ENCODE measurements at places on chromosomes 6 and 20.

DNA sequence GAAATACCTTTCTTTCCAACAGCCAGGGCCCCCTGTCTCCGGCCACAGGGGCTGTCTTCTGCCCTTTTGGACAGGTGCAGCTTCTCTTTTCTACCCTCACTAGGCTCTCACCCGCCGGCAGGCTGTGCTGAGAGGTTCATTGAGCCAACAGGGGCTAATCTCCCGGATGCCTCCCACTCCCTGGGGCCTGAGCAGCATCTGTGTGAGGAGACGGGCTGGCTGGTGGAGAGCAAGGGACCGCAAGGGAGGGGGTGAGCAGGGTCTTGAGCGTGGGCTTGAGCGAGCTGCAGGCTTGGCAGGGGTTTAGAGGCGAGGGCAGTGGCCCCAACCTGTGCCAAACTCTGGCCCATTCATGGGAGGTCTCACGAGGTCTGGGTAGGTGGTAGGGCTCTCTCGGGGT is 56.5 kb upstream of the CST7 start:
- no peak for DNase-seq

GRCh38 chr6:135750081-135750480 is 101.4 kb upstream of the PDE7B start:
- DNase-seq: no peak

- no peak for DNase-seq
These were observed 1158.7 kb upstream of the EYS start for GRCh38 chr6:66865771-66866170.

- DNase-seq: no peak
These were observed 16.2 kb upstream of the BLCAP start for GRCh38 chr20:37543828-37544227.

DNA sequence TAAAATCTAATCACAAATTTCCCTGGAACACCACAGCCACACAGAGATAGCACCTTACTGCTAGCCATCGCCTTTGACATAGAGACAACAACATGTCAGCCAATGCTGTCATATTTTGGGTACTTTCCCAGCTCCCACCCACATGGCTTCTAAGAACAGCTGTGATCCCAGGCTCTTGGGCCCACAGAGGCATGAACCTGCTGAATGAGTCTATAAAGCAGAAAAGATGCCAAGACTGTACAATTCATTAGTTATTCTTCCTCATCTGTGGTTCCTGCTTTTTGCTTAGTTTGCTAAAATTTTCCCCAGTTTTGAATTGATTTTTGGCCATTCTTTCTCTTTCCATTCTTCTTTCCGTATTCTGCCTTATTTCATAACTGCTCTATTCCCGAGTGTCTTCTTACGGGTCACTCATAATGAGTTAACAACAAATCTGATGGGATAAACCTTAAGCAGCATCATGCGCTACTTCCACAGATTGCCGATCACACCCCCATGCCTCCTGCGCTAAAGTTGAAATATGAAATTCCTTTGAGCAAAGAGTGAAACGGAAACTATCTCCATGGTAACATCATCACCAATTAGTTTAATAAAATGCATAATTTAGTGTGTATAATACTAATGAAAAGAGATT is 327.3 kb upstream of the HSF2 start:
- DNase-seq: no peak

DNA sequence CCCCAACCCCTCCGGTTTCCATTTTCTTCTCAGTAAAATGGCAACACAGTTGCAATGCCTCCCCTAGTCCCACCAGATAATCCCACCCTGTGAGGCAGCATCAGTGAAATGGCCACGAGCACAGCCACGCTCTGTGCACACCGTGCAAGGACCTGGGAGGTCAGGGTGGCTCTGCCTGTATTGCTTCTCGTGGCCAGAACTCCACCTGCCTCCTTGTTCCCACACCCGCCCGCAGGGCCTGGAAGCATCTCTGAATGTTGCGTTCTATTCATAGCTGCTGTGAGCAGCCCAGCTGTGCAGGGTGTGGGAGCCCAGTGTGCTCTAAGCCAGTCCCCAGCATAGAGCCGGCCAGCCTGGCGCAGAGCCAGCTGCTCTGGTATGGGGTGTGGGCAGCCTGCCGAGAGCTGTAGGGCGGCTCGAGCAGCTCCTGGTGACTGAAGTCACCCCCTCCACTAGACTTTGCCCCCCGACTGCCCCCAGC is 161.1 kb downstream of the DLL1 start:
- peak; percentile 29 for DNase-seq

GRCh38 chr6:107584726-107585125 is 94.8 kb downstream of the SOBP start:
- no peak for DNase-seq
